AG04450 (cell line): ENCODE measurements at places on chromosomes 1 and 21.

GRCh38 chr1:54124472-54124871 lies 28.3 kb downstream of the CDCP2 start:
- DNase-seq, result no peak

GRCh38 chr1:42005530-42005929 lies 86.8 kb upstream of the HIVEP3 start:
- DNase-seq, result no peak

DNA sequence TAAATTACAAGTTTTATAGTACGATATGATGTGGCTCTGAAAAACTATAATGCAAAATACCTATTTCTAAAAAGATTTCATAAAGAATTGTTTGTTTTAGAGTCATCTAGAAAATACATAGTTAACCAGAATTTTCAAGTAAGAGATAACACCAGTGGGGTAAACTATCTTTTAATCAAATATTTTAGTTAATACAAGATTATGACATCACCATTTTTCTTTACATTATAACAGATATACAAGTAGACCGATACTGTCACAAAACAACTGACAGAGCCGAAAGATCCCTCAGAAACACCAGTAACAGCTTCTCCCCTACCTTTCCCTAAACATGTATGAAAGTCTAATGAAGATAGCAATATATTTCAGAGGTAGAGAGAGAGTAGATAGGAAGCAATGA lies 54.2 kb downstream of the EPS15 start:
- DNase-seq, result no peak

DNA sequence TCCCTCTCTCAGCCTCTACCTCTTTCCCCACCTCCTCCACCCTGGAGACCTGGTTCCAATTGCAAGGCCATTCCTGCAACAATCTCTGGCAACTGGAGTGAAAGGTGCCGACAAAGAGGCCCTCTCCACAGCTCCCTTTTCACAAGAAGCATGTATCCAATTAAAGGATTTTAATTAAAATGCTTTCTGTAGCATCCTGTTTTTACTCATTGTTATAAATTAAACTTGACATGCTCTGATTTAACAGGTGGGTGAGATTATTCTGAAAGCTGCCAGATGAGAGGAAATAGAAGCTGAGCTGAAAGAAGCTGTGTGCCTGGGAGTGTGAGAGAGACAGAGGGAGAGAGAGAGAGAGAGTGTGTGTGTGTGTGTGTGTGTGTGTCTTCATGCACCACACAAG lies 160.5 kb downstream of the TBX15 start:
- DNase-seq, result no peak

DNA sequence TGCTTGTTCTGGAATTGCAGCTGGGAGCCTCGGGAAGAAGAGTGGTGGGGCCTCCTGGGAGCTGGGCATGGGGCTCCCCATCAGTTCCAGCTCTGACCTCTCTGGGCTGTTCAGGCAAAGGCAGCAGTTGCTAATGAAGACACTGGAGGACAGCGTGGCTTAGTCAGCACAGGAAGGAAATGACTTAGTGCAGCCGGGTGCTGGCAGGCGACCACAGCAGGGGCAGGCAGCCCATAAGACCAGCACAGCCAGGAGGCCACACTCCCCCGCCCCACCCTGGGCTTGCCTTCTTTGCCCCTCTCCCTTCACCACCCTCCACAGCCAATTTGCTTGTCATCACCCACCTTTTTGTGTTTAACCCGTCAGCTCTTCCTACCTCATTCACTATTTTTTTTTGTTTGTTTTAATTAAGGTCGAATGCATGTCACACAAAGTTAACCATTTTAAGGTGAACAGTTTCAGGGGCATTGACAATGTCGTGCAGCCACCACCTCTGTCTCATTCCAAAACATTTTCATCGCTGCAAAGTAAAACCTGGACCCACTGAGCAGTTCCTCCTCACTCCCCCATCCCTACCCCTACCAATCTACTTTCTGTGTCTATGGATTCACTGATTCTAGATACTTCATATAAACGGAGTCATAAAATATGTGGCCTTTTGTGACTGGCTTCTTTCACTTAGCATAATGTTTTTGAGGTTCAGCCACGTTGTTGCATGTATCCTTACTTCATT lies 10.9 kb downstream of the OLIG2 start:
- DNase-seq, result peak; percentile 18

GRCh38 chr1:18480315-18481189 lies at the start of gene KLHDC7A:
TSS of gene KLHDC7A (plus strand) at chr1:18480930. CDS start at chr1:18480982, 52 bp downstream.
- DNase-seq, result no peak

- DNase-seq, result no peak
Observed at GRCh38 chr1:86110451-86111129, 46.0 kb downstream of the COL24A1 start.

DNA sequence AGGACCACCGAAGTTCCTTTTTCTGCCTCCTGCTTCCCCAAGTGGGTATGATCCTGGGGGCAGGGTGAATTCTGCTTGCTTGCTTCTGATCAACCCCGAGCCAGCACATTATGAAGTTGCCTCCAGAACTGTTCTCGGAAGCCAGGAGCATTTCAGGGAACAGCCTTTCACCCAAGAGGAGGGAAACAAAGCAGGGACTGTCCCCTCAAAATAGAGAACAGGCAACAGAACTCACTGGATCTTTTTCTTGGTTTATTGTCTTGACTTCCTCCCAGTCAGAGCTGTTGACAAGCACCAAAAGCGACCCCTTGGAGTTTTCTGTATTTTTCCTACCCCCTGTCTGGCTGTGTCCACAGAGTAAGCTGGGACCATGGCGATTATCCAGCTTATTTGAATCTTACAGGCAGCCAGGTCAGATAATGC lies 258.3 kb upstream of the SGIP1 start:
- no peak for DNase-seq
